Activated T-helper 9 cell treated with anti-CD3 and anti-CD28 coated beads, Interleukin-2, amount 50 U/mL, for 16 hours (primary cell): ENCODE measurements at places on chromosomes 11 and 22.
A peak's percentile ranks its signal among the peaks of the same experiment; 100 is the strongest.

DNA sequence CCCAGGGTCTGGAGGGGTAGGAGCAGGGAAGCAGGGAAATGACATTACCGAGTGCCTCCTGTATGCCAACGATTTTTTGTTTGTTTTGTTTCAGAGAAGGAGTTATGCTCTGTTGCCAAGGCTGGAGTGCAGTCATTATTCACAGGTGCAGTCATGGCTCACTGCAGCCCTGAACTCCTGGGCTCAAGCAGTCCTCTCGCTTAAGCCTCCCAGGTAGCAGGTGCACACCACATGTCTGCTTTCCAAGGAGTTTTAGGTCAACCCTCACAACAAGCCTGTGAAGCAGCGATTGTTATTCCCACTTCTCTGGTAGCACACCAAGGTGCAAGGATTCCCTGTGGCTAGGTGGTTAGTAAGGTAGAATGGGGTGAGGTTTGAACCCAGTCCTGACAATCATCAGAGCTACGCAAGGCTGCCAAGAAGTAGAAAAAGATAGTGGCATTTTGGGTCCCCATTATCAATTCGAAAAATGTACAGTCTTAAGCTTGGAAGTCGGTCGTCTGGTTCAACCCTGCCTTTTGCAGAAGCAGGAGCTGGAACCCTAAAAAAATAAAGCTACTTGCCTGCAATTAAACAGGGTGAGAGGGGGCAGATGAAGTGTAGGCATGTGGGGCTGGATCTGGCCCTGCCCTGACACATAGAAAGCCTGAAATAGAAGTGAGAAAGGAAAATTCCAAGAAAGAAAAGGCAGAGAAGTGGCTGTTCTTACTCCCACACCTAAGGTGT, 9.1 kb downstream of the UCP3 start:
- no peak for DNase-seq

DNA sequence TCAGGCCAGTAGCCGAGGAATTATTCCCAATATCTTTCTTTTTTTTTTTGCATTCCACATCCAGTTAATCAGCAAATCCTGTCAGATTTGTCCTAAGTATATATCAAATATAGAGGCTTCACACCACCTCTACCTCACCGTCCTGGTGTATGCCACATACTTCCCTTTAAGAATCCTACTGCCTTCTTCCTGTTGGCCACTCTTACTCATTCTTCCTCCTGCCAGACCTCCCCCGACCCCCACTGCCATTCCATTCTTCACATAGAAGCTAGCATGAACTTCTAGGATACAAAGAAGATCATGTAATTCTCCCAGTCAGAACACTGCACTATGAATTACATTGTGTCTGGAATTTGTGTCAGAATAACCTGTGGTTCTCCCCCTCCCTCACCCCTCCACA, 89.5 kb downstream of the TRIM44 start:
- no peak for DNase-seq

DNA sequence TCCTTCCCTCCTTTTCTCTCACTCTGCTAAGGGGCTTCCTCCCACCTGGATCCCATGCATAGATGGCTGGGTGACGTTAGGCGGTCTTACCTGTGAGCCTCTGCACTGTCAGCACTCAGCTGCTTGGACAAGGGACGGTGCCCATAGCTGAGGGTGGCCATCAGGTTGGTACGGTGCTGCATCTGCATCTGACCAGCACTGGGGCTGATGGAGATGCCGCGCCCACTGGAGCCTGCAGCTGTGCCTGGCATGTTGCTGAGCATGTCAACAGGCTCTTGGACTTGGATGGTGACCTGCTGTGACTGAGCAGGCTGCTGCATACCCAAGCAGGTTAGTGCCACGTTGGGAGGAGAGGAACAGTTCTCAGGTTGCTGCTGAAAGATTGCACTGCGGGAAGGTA, 21.8 kb upstream of the APOA1 start:
- DNase-seq, result no peak

DNA sequence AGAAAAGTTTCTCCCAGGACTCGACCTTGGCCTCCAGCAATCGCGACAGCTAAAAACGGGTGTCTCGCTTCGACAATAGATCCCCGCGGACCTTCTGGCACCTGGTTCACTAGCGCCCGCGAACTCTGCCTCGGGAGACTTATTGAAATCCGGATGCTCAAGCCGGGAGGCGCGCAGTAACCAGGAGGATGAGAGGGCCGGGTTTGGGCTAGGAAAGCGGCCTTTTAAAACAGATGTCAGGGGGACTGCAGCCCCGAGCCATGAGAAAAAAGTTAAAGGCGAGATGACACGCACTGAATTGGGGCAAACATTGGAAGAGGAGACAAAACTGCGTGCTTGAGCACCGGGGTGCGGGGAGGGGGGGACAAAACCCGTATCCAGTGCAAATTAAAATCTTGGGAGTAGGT, 637 bp upstream of the ZBTB16 start:
- DNase-seq, result no peak

DNA sequence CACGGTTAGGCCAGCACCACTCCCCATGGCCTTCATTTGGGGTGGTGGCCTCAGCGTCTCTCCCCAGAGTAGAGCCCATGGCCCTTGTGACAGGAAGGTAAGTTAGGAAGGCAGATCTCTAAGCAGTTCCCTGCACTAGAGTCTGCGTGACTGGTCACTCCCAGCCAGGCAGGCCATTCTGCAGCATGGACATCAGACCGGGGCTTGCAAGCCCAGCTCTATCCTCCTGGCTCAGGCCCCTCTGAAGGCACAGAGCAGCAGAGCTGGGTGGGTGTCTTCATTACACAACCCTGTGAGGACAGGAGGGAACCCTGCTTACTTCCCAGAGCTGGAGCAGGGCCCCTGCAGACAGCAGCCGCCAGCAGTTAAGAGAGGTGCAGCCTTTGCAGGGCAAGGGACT, 77.3 kb downstream of the PIWIL3 start:
- DNase-seq, result no peak

DNA sequence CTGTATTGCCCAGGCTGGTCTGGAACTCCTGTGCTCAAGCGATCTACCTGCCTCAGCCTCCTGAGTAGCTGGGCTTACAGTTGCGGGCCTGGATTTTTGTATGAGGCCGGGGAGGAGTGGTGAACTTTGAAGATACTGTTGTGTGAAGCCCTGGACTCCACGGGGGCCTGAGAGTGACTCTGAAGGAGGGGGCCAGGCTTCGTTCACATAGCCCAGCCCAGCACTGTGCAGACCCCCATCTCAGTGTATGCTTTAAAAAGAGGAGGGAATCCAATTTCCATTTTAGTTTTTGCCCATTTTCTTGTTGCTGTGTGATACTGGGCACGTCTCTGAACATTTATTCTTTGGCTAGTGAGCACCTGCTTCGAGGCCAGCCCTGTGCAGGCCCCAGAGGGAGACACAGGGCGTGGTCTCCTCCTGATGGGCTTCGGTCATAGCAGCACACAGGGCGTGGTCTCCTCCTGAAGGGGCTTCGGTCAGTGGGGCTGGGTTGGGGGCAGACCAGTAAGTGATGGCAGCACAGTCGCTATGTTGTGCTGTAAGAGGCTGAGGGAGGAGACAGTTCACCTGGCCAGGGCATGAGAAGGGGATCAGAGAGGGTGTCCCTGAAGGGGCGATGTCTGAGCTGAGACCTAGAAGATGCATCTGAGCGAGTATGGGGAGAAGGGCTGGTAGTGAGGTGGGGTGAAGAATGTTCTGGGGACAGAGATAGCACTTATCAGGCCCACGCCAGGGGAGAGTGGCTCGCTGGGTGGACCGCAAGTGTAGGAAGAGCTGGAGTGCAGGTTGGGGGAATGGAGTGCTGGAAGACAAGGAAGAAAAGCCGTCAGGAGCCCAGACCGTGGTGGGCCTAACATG, 14.0 kb downstream of the SAMM50 start:
- DNase-seq, result no peak

- no peak for DNase-seq
Observed at GRCh38 chr11:35593143-35593542, 25.1 kb upstream of the FJX1 start.

DNA sequence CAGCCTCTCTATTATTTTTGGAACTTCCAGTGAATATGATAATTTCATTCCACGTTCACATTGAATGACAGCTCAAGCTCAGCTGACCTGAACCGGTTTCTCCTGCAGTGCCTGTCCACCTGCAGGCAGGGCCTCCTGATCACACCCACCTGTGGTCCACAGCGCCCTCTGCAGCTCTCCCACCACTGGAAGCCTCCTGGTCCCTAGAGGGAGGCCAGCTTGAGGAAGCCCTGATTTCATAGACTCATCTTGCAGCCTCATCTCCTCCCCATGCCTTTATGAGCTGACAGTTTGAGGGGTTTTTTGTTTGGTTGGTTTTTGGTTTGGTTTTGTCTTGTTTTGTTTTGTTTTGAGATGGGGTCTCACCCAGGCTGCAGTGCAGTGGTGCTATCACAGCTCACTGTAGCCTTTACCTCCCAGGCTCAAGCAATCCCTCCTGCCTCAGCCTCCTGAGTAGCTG, 29.9 kb upstream of the MALAT1 start:
- peak; percentile 26 for DNase-seq

GRCh38 chr22:42365111-42365865, 66.9 kb downstream of the NFAM1 start:
- DNase-seq, result no peak

DNA sequence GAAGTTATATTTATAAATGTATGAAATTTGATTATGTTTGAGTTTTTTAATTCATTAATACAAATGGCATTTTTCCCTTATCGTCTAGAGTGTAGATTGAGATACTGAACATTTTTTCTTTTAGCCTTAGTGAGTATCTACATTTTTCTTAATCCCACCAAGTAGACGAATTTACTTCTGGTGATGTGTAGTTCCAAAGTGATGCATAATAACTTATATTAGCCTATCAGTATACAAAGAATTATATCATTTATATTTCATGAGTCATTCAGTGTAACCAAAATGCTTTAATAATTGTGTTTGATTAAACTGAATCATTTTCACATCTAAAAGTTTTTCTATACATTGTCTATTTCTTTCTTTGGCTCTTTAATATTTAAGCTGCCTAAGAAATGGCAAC, 745.6 kb upstream of the LUZP2 start:
- no peak for DNase-seq

DNA sequence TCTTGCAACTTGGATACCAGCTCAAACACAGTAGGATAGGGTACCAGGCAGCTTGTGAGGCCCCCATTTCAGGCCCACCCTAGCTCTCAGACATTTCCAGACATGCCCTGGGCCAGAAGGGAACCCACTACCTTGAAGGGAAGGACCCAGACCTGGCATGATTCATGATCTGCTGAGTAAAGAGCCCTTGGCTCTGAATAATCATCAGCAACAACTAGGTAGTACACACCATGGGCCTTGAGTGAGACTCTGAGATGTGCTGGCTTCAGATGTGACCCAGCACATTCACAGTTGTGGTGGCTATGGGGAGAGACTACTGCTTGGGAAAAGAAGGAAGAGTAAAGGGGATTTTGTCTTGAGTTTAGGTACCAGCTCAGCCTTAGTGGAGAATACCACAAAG, 23.6 kb downstream of the JRKL start:
- DNase-seq, result no peak

- no peak for DNase-seq
Observed at GRCh38 chr22:41505511-41506220, 36.7 kb downstream of the ACO2 start.

GRCh38 chr11:70046089-70046488, 32.0 kb upstream of the ANO1 start:
- no peak for DNase-seq

DNA sequence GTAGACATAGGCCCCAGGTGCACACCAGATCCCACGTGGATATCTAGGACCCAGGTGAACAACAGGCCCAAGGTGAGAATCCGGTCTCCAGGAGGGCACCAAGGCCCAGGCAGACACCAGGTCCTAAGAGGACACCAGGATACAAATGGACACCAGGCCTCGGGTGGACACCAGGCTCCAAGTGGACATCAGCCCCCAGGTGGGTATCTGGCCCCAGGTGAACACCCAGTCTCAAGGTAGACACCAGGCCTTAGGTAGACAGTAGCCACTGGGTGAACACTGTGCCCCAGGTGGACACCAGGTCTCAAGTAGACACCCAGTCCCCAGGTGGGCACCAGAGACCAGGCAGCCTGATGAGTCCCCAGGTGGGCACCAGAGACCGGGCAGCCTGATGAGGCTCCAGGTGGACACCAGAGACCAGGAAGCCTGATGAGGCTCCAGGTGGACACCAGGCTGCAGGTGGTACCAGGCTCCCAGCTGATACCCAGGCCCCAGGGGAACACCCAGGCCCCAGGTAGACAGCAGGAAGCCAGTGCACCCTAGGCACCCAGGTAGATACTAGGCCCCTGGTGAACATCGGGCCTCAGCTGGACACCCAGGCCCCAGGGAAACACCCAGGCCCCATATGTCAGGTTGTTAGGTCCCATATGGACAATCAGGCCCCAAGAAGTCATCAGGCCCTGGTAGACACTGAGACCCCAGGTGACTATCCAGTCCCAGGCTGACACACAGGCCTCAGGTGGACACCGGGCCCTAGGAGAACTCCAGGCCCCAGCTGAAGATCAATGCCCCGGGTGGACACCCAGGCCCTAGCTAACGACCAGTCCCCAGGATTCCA, 55.1 kb upstream of the SEPTIN5 start:
- no peak for DNase-seq

GRCh38 chr11:115324581-115325432, 179.4 kb downstream of the CADM1 start:
- no peak for DNase-seq

- no peak for DNase-seq
Observed at GRCh38 chr22:32165681-32166080, 6.6 kb upstream of the C22orf42 start.

DNA sequence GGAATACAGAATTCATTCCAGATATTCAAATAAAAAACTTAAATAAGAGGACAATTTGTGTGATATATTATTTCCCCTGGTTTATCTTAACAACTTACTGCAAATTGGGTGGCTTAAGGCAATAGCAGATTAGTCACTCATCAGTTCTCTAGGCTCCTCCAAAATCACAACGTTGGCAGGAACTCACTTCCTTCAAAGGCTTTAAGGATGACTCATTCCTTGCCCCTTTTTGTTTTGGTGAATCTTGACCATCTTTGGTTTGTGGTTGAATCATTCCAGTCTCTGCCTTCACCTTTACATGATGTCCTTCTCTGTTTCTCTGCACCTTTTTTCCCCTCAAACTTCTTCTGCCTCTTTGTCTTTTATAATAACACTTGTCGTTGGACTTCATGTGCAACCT, 3.4 kb downstream of the OR10AG1 start:
- no peak for DNase-seq

DNA sequence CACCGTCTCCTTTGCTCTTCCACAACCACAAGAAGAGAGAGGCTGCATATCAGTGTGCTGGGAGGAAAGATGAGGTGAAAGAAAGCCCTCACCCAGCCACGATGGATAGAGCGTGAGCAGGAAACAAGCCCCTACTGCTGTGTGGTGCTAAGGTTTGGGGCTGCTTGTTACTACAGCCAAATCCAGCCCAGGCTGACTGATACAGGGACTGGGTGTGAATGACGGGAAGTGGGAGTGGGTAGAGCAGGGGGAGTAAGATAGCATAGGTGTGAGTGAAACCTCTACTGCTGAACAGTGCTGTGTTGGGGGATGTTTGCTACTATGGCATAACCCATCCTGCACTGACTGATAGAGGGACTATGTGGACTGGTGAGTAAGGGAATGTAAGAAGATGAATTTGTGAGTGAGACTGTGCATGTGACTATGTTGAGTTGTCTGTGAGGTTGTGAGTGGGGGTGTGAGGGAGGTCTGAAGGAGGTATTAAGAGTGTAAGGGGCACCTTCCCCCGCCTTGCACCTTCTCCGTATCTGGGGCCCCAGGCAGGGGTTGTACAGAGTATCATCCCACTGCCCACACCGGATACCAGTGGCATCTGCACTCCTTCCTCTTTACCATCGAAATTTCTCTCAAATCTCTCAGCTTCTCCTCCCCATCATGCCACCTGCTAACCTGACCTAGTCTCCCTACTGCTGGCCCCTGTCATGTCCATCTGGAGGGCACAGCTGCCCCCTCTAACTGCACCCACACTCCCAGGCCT, 91.5 kb downstream of the MN1 start:
- no peak for DNase-seq

GRCh38 chr11:98771791-98772190, 249.0 kb upstream of the CNTN5 start:
- DNase-seq, result no peak
